ENCODE measurements at places on chromosomes 11 and 22. TPM values are rescaled to one million over a fixed set of nuclear protein-coding genes. Genes with fewer than 3 reads are reported as not detected.
A peak's percentile ranks its signal among the peaks of the same experiment; 100 is the strongest.

Gene OR8J3
- polyA plus RNA-seq: not detected

DNA sequence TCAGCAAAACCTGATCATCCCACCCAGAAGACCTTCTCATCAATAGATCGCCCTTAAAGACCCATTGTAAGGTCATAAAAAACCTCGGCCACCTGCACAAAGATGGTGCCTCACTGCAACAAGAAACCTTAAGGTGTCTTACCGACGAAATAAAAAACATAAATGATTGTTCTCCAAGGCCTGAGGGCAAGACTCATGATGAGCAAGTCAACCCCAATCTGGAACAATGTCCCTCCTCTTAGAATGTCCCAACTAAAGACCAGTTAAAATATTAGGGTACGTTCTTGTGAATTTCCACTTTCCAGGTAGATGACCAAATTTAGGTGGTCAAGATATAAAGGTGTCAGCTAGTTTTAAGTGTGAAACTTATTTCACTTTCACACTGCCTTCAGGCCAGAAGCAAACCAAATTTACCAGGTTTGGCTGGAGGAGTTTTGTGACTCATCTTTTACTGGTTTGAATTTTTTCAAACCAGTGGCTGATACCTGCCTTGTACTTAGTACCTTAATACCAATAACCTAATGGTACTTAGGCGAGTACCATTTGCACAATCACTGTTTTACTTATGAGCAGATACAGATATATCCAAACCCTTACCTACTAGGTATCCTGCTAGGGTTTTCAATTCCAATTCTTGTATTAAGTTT lies 14.9 kb downstream of the KDELR3 start:
- no peak for DNase-seq

GRCh38 chr11:9802291-9802861 lies 138.5 kb downstream of the SWAP70 start:
- no peak for DNase-seq

GRCh38 chr11:86876716-86877234 lies 76.4 kb downstream of the PRSS23 start:
- DNase-seq: no peak

- no peak for DNase-seq
Observed at GRCh38 chr22:49266561-49267519, 560.8 kb downstream of the BRD1 start.

- DNase-seq: peak; percentile 81
Observed at GRCh38 chr11:100753172-100753543, 66.1 kb downstream of the ARHGAP42 start.

- DNase-seq: no peak
Observed at GRCh38 chr22:19663821-19664355, 50.4 kb upstream of the SEPTIN5 start.

All from small intestine (tissue), 16 donors.